ENCODE measurements at places on chromosomes 1 and 21. TPM values are rescaled to one million over a fixed set of nuclear protein-coding genes. Genes with fewer than 3 reads are reported as not detected.

DNA sequence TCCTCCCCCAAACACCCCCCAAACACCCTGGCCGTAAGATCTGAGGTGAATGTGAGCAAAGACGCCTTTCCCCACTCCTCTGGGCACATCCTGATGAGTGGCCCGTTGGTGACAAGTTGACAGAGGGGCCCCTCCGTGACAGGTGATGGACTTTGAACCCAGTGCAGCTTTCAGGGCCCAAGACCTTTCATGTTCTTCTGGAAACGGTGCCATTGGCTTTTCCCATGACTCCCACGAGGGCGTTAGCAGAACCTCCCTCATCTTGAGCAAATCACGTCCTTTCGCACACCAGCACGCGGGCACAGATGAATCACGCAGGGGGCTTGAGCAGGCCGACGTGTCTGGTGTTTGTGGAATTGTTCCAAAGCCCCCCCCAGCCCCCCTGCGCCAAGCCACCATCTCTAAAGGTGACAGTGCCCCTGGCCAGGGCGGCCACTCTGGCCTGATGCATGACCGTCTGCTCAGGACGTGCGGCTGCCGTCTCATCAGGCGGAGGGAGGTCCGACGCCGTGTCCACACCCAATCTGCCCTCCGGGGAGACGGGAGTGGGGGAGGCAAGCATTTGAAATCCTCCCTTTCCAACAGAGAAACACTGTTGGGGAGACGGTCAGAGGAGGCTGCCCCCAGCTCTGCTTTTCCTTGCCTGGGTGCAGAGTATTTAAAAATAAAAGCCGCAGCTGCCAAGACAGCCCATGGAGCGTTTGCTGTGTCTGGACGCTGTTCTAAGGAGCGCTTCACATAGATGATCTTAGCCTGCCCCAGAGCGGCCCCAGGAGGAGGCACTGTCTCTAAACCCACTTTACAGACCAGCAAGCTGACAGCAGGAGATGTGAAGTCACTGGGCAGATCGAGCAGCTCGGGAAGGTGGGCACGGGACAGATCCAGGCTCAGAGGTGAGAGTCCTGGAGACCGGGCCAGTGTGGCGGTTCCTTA, 98.3 kb upstream of the ARHGEF16 start:
- no peak for DNase-seq

GRCh38 chr1:54950006-54950368, 30.4 kb upstream of the TMEM61 start:
- DNase-seq: no peak

GRCh38 chr1:168468042-168468809, 75.6 kb downstream of the XCL2 start:
- DNase-seq: no peak

- DNase-seq: no peak
These were observed 2.7 kb upstream of the CNN3 start for GRCh38 chr1:94929351-94930217.

The TMPRSS15 gene
- total RNA-seq: not detected

The TEX38 gene
- not detected for total RNA-seq

The SOX13 gene
- 0.17 TPM for total RNA-seq

The LCE1E gene
- total RNA-seq: not detected

The SLC2A5 gene
- total RNA-seq: not detected

The OXCT2 gene
- total RNA-seq: 1.8 TPM

The PRAMEF25 gene
- total RNA-seq: not detected

The CXADR gene
- 0.33 TPM for total RNA-seq

All from activated CD4-positive, alpha-beta T cell treated with anti-CD3 and anti-CD28 coated beads, Interleukin-2, amount 10 ng/mL, durations not matched to agents 24 days and 14 days (primary cell).